Psoas muscle (tissue), 8 donors: ENCODE measurements at places on chromosomes 2 and 18. TPM values are rescaled to one million over a fixed set of nuclear protein-coding genes. Genes with fewer than 3 reads are reported as not detected.
A peak's percentile ranks its signal among the peaks of the same experiment; 100 is the strongest.

The FEV gene
- total RNA-seq = not detected

The NCKAP5 gene
- total RNA-seq = 0.62 TPM

DNA sequence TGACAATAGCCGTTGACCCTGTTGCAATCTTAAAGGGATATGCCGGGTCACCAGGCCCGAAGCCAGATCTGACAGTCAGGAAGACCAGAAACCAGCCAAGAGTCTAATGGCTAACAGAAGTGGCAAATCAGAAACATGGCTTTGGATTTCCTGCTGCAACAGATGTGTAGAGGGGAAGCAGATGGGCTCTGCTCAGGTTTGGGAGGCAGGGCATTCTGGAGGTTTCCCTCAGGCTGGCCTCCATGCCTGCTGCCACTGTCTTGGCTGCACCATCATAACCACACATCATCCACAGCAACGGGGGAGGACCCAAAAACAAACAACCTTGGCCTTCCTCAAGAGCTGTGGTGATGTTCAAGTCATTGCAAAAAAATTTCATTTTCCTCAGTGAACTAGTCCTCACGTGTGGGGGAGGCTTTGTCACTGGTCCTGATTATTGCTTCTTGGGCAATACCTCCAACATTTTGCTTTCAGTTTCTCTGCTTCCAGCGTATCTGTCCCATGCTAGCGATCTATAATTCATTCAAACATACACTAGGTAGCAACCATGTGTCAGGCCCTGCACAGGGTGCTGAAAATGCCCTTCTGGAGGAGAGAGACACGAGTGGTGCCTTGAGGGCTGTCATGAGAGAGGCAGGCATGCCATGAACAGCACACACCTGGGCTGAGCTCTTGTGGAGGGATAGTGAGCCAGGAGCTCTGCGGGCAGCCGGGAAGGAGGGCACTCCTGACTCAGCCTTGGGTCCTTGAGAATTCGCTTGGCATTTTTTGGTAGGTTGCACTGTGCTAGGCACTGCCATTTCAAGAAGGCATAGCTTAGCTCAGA, 48.2 kb upstream of the LGALSL start:
- peak; percentile 73 for DNase-seq

- DNase-seq = peak; percentile 77
Observed at GRCh38 chr18:5630057-5630899, 86.5 kb upstream of the EPB41L3 start.

The KIF5C gene
- 0.69 TPM for total RNA-seq

The ZNF513 gene
- 6.7 TPM for total RNA-seq
